Stimulated activated naive CD4-positive, alpha-beta T cell treated with Interleukin-2 at 50 U/mL for 16 hours (primary cell): ENCODE measurements at places on chromosomes 4 and X.

GRCh38 chrX:110477593-110478228 lies 119.1 kb downstream of the RTL9 start:
- no peak for DNase-seq

DNA sequence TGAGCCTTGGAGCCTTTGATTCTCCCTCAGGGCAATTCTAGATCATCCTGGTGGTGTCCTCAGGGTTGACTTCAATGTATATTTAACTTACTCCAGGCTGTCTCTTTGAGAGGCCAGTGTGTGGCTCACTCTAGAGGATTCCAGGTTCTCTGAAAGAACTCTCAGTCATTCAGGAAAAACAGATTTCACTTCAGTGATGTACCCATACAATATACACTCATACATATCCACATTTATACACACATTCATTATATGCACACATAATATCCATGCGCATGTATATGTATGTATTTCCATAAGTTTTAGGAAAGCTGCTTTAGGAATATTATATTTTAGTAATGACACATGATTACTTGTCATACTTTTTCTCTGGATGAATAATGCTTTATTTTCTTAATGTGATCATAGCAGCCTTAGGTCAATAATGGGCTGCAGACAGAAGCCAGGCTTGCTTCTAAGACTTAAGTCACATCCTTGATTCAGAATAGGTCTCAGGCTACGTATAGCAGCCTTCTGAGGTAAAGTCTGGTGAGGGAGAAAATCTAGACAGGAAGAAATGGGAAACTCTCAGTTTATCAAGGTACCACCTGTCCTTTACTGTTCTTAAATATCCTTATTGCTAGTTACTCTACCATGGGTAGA lies 397.0 kb downstream of the GPAT3 start:
- no peak for DNase-seq

GRCh38 chr4:15398732-15399131 lies 29.1 kb upstream of the C1QTNF7 start:
- no peak for DNase-seq

- DNase-seq = no peak
Observed at GRCh38 chr4:153950100-153950979, 161.5 kb upstream of the SFRP2 start.

GRCh38 chr4:154478128-154478527 lies 13.5 kb downstream of the DCHS2 start:
- no peak for DNase-seq

DNA sequence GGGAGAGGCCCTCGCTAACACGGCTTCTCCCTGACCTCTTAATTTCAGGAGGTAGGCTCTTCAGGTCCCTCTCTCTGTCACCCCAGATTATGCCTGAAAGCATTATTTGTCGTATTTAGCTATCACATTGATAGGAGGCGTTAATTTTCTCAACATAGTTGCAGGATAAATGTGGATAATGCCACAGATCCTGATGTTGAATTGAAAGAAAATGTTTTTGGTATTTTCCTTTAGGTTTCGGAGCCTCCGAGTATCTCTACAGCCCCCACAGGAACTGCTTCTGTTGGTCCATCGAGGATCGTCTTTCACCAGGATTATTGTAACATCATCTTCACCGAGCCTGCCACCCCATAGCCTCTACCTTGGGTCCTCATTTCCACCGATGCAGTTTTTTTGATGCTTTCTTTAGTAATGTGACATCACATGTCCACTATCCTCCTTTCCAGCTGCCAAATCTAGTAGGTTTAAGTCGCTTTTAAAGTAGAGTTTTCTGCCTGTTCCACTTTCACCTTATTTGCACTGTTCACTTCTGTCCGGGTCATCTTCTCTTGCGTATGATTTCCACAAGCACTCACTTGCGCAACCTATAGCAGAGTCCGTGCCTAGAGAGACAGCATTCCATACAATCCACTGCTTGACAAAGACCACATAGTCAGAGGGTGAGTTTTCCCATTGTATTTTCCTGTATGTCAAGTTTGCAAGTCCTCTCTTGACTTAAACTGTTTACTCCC lies 665 bp downstream of the TIGD2 start:
- DNase-seq = no peak

DNA sequence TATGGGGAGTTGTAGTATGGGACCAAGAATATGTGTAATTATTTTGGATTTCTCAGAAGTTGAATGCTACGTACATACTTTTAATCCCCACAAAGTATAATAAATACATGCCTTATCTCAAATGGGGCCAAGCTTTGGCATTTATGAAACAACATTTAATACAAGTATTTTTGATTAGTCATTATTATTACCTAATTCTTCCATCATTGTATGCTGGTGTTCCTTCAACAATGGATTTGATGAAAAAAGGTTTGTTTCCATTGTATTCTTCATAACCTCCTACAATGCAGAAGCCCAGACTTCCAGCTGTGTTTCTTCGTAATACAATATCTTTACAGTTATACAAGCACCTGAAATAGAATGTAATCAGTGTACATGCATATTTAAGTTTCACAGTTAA lies 83.8 kb downstream of the FIP1L1 start:
- DNase-seq = no peak

- DNase-seq = no peak
Observed at GRCh38 chr4:162461952-162462351, 298.2 kb upstream of the FSTL5 start.

- no peak for DNase-seq
Observed at GRCh38 chr4:74665346-74665745, 129.0 kb downstream of the BTC start.

GRCh38 chr4:1695913-1696312 lies 11.8 kb upstream of the FAM53A start:
- DNase-seq = no peak

GRCh38 chr4:2598511-2599303 lies 62.3 kb downstream of the FAM193A start:
- DNase-seq = no peak

GRCh38 chr4:9895333-9895705 lies 113.9 kb downstream of the DRD5 start:
- no peak for DNase-seq

DNA sequence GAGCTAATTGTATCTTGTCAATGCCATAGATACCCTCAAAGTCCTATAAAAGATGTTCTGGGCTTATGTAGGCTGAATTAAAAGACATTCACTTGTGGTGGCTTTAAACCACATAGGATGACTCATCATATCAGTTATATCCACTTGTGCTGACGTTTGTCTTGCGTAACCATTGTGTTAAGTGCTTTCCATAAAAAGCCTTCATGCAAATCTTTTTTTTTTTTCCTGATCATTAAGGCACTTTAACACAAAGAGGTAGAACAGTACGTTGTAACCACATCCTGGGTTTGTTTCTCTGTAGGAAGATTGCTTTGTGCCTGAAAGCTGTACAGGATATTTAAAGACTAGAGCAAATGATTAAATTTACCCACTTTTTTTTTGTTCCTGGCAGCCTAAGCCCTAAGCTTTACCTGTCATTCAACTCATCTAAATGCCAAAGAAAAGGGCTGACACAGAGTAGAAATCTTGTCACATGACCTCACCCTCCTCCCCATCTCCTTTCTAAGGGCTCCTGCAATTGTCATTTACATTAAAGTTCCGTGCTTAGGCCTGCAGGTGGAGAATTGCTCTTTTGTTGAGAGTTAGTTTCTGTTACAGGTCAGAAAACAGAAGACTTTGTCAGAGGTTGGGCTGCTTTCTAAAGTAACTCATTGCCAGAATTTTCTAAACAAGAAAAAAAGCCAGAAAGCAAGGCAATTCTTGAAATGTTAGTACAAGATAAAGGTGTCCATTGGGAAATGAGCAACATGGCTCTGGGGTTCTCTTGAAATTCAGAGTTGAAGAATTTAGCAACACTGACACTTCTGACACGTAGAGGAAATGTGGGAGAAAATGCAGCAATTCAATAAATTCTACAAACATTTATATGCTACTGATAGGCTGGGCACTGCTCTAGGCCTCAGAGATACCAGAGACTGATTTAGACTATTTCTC lies 555.6 kb downstream of the PPARGC1A start:
- no peak for DNase-seq

GRCh38 chrX:151393514-151393913 lies 3.5 kb upstream of the VMA21 start:
- peak; percentile 57 for DNase-seq

GRCh38 chr4:66972087-66972486 lies 573.2 kb downstream of the CENPC start:
- DNase-seq = no peak

- DNase-seq = no peak
Observed at GRCh38 chr4:154727540-154727939, 16.3 kb upstream of the LRAT start.

DNA sequence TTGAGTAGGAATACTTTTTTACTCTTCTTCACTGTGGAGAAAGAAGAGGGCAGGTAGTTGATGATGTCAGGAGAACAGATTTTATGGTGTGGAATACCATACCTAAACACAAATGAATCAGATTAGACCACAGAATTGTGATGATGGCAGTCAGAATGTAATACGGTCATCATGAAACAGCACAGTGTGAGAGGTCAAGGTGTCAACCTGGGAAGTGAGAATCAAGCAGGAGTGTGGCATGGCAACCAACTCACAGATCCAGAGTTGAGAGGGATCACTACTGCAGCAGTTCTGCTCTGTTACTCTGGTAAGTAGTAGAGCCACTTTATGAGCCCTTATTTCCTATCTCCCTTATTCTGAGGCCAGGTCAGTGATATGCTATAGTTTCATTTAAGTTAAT lies 27.7 kb downstream of the METTL14 start:
- no peak for DNase-seq

- no peak for DNase-seq
Observed at GRCh38 chrX:120244395-120244734, 6.2 kb upstream of the ZBTB33 start.

GRCh38 chr4:120316416-120316815 lies 249.8 kb upstream of the MAD2L1 start:
- no peak for DNase-seq

GRCh38 chrX:9558615-9559014 lies 93.8 kb downstream of the TBL1X start:
- DNase-seq = no peak

- DNase-seq = no peak
Observed at GRCh38 chr4:8254076-8254475, 15.5 kb upstream of the HTRA3 start.

- DNase-seq = no peak
Observed at GRCh38 chr4:107069049-107069448, 32.9 kb upstream of the DKK2 start.

DNA sequence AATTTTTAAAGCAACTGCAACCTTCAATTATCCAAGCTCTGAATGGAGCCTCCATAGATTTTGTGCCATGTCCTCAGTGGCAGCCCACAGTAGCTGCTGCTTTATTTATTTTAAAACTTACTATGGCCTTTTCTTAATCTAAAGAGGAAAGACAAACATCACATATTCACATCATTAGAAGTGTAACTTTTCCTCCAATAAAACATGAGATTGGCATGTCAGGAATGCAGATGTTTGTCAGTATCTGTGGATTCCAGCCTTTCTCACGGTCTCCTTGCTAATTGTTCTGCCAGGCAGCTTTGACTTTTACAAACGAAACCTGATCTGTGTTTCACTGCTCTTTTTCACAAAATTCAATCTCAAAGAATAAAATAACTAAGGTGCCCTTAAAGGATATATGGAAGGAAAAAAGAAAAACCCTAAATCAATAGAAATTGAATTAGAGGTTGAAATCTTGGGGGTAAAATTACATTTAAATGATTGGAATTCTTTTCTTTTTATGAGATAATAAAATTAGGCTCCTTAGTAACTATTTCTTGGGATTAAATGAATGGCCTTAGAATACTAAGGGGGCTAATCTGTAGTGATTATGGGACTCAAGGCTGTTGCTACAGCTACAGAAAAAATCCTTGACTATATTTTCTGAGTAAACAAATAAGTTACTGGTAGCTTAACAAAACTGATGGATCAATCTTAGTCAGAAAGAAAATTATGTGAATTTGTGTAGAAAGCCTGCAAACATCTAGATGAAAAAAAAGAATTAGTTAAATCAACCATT lies 151.3 kb downstream of the RTL9 start:
- DNase-seq = no peak
